ENCODE measurements at places on chromosomes 13 and 19. TPM values are rescaled to one million over a fixed set of nuclear protein-coding genes. Genes with fewer than 3 reads are reported as not detected.

PNMA8A gene
- total RNA-seq, result 33.8 TPM

GIPR gene
- total RNA-seq, result 1.2 TPM

CGB1 gene
- not detected for total RNA-seq

GRK1 gene
- 2.3 TPM for total RNA-seq

TMEM190 gene
- not detected for total RNA-seq

TNFSF11 gene
- total RNA-seq, result not detected

CEACAM1 gene
- 2.1 TPM for total RNA-seq

GZMM gene
- total RNA-seq, result 0.78 TPM
